ENCODE measurements at places on chromosomes 5 and 9. TPM values are rescaled to one million over a fixed set of nuclear protein-coding genes. Genes with fewer than 3 reads are reported as not detected.

The NOL8 gene
- 17.1 TPM for total RNA-seq

The PTGDS gene
- 0.76 TPM for total RNA-seq

The SNX24 gene
- 55.4 TPM for total RNA-seq

The PCDHGA1 gene
- total RNA-seq = 0.22 TPM

The CNTNAP3B gene
- 2.1 TPM for total RNA-seq

The TAF11L10 gene
- 0.39 TPM for total RNA-seq

The DMRT2 gene
- 0.39 TPM for total RNA-seq

The FGF18 gene
- 4.4 TPM for total RNA-seq

The NUTM2G gene
- not detected for total RNA-seq

The CCDC192 gene
- 0.39 TPM for total RNA-seq

The ARAP3 gene
- 6.3 TPM for total RNA-seq

The GRIN3A gene
- total RNA-seq = not detected

The KCTD16 gene
- 0.65 TPM for total RNA-seq

The SLC22A4 gene
- 4.3 TPM for total RNA-seq

The DDX4 gene
- total RNA-seq = not detected

The TIFAB gene
- not detected for total RNA-seq

The LHX3 gene
- not detected for total RNA-seq

The PAPPA gene
- 79.6 TPM for total RNA-seq

The TMEM174 gene
- not detected for total RNA-seq

The CDC42SE2 gene
- 32.2 TPM for total RNA-seq

The WHRN gene
- total RNA-seq = 5.6 TPM

The EIF4EBP3 gene
- total RNA-seq = 0.87 TPM

The SMIM3 gene
- total RNA-seq = 2.4 TPM

The HAPLN1 gene
- not detected for total RNA-seq

The CAMK2A gene
- 0.79 TPM for total RNA-seq

The LCP2 gene
- not detected for total RNA-seq

The PPP2R2B gene
- under 0.01 TPM for total RNA-seq

The FSTL4 gene
- total RNA-seq = not detected

The MYMK gene
- not detected for total RNA-seq

The DAB2 gene
- total RNA-seq = 21.1 TPM

The TXNDC8 gene
- not detected for total RNA-seq

The SPAG8 gene
- total RNA-seq = 1.2 TPM

The KLF9 gene
- total RNA-seq = 35.5 TPM

The GTF3C5 gene
- 50.6 TPM for total RNA-seq

The NPR3 gene
- total RNA-seq = 0.11 TPM

The SET gene
- 273 TPM for total RNA-seq

The SOHLH1 gene
- not detected for total RNA-seq

The DMRT3 gene
- not detected for total RNA-seq

The MRPS27 gene
- total RNA-seq = 101 TPM

The SETX gene
- total RNA-seq = 50.4 TPM

The FBXW11 gene
- 54.6 TPM for total RNA-seq

The LRRC19 gene
- total RNA-seq = not detected

The HRCT1 gene
- 0.39 TPM for total RNA-seq

The SHISAL2B gene
- total RNA-seq = not detected

The KIF20A gene
- 18.5 TPM for total RNA-seq

The TAS2R1 gene
- total RNA-seq = 0.76 TPM

The SGCD gene
- total RNA-seq = under 0.01 TPM

The UNC5A gene
- total RNA-seq = not detected

The ARID3C gene
- not detected for total RNA-seq

The LYSMD3 gene
- total RNA-seq = 22.8 TPM

The ACTBL2 gene
- total RNA-seq = 2.7 TPM

All from placental epithelial cell (primary cell).